Activated CD8-positive, alpha-beta T cell treated with anti-CD3 and anti-CD28 coated beads, Interleukin-2, amount 10 ng/mL, durations not matched to agents 7 days and 5 days (primary cell): ENCODE measurements at places on chromosomes 6 and 20. TPM values are rescaled to one million over a fixed set of nuclear protein-coding genes. Genes with fewer than 3 reads are reported as not detected.
A peak's percentile ranks its signal among the peaks of the same experiment; 100 is the strongest.

Gene SLC52A3
- not detected for total RNA-seq

Gene TMEM200A
- total RNA-seq: 2.6 TPM

Gene DZANK1
- 1.4 TPM for total RNA-seq

Gene EPPIN
- not detected for total RNA-seq

- DNase-seq: no peak
- H3K4me3 ChIP-seq: no peak overlapping the region
- no peaks in the 10 kb centered on the region for H3K27me3 ChIP-seq
- H3K4me1 ChIP-seq: no peaks in the 10 kb centered on the region
- H3K36me3 ChIP-seq: no peaks in the 10 kb centered on the region
- H3K27ac ChIP-seq: no peak overlapping the region
These were observed 49.7 kb upstream of the ENPP4 start for GRCh38 chr6:46080111-46080510.

GRCh38 chr20:62120990-62121775, 1.1 kb upstream of the LSM14B start:
- H3K36me3 ChIP-seq: peaks cover 24% of the 10 kb centered on the region
- DNase-seq: no peak
- H3K4me1 ChIP-seq: peaks cover 51% of the 10 kb centered on the region
- peak overlapping the region; percentile 84 for H3K4me3 ChIP-seq

- no peaks in the 10 kb centered on the region for H3K27me3 ChIP-seq
- peak within 1 kb of the TSS; percentile 89 for H3K27ac ChIP-seq
- peak; percentile 85 for DNase-seq
- peak within 1 kb of the TSS; percentile 96 for H3K4me3 ChIP-seq
These were observed at the start of gene MYB for GRCh38 chr6:135180542-135181332. Gene MYB, plus strand, starts transcription at chr6:135181308. Its CDS starts 206 bp downstream, at chr6:135181514.

GRCh38 chr6:120675886-120676285, 658.4 kb downstream of the TBC1D32 start:
- no peak overlapping the region for H3K4me3 ChIP-seq
- H3K36me3 ChIP-seq: no peaks in the 10 kb centered on the region
- H3K4me1 ChIP-seq: no peaks in the 10 kb centered on the region
- H3K27ac ChIP-seq: no peak overlapping the region
- H3K27me3 ChIP-seq: no peaks in the 10 kb centered on the region

DNA sequence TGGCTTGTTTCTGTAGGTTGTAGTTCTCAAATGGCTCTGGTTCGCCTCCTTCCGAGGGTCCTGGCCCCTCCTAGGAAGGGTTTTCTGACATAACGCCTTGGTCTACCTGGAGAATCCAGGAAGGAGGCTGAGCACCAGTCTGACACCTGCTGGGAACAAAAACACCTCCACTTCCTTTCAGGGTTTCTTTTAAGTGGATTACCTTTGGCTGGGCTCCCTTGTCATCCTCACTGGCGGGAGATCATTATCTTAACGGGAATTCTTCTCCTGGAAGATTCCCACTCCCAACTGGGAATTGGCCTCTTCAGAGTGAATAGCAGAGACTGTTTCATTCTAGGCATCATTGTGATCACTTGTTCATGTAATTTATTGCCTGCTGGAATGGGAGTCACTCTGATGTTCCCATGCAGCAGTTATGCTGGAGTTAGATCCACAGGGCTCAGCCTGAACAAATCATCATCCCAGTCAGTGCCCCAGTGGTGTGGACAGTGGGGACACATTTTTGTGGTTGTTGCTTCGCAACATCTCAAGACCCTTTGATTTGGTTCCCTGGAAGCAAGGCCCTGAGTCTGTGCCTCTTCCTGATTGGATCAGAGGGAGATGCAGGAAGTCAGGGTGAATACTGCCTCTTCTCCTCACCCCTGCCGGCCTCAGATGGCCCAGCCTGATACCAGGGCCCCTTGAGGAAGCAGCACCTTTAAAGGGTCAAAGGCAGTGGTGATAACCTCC, 49.1 kb downstream of the LYRM2 start:
- H3K27ac ChIP-seq: no peak overlapping the region
- H3K36me3 ChIP-seq: peaks cover 2% of the 10 kb centered on the region
- H3K4me3 ChIP-seq: no peak overlapping the region
- H3K4me1 ChIP-seq: peaks cover 6% of the 10 kb centered on the region
- DNase-seq: no peak
- H3K27me3 ChIP-seq: no peaks in the 10 kb centered on the region

DNA sequence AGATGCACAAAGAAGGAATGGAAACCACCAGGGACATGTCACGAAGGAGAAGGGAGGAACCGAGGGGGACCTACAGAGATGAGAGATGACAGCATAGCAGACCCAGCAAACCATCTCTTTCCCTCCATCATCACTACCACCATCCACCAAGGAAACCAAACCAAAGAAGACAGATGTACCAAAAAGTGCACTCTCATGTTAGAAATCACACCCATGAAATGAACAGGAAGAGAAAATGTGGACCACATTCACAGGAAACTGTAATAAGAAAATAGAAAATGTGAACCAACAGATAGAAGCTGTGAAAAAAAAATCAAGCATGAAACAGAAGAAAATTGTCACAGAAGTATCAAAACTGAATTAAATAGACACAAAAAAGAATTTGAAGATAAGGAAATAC, 672.7 kb downstream of the QKI start:
- no peaks in the 10 kb centered on the region for H3K27me3 ChIP-seq
- no peak overlapping the region for H3K4me3 ChIP-seq
- H3K27ac ChIP-seq: no peak overlapping the region
- DNase-seq: no peak

GRCh38 chr6:88614316-88614877, 349.0 kb downstream of the RNGTT start:
- H3K36me3 ChIP-seq: peaks cover 26% of the 10 kb centered on the region
- no peak overlapping the region for H3K4me3 ChIP-seq
- no peak for DNase-seq
- no peaks in the 10 kb centered on the region for H3K4me1 ChIP-seq
- no peaks in the 10 kb centered on the region for H3K27me3 ChIP-seq
